Stimulated activated CD8-positive, alpha-beta memory T cell treated with anti-CD3 and anti-CD28 coated beads, Interleukin-15, amount 100 ng/mL, for 4 hours (primary cell): ENCODE measurements at places on chromosomes 3 and 15.

- no peak for DNase-seq
Observed at GRCh38 chr3:150760431-150761200, 2.4 kb downstream of the SIAH2 start.

DNA sequence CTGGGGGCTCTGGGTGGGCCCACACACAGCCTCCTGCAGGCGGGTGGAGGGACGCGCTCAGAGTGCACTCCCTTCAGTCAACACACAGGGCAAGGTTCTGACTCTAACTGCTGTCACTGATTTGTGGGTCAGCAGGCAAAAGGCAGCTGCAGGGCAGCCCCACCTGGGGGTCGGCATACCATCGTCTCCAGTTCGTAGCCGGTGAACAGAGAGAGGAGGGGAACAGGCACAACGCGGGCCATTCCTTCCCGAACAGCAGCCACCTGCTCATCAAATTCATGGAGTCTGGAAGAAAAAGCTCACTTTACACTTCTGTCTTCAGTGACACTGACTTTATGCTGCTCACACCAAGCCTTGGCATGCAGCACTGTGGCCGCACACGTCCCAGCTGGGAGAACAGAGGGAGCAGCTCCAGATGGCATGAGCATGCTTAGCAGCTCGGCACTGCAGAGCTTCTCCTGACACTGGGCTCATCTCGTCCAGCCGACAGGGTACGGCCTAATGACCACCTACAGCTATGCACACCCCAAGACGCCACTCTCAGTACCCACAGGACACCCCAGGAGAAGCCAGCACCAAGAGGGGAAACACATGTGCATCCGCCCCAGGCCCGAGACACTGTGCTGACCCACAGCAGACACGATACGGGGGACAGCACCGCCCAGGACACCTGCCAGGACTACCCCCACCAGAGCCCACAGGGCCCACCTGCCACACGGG, 14.4 kb upstream of the OCA2 start:
- no peak for DNase-seq

- no peak for DNase-seq
Observed at GRCh38 chr3:129567176-129567705, 24.3 kb downstream of the H1-8 start.

DNA sequence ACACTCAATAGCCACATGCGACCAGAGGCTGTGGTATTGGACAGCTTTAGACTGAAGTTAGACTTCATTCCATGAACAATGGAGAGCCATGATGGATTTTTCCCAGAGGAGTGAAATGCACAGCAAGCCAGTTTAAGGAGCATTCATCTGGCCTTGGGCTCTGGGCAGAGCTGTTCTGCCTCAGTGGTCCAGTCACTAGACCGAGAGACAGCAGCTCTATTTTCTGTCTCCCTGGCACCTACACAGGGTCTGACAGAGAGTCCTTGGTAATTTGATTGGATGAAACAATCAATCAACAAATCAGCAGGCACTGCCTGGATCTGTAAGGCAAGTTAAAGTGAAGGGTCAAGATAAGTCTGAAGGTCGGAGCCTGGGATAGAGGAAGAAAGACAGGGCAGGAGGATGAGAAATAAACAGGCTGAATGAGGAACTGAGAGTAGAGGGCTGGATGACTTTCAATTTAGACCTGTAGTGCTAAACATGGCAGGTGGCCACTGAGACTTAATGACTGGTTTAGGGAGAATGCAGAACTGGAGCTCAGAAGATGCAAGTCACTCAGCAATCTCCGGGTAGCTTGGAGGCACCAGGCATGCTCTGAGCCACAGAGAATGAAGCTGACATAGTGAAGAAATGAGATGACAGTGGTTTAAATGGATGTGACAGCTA, 98.5 kb upstream of the SLC25A36 start:
- DNase-seq: no peak

GRCh38 chr3:172708921-172709773, 1.7 kb downstream of the NCEH1 start:
- DNase-seq: no peak

DNA sequence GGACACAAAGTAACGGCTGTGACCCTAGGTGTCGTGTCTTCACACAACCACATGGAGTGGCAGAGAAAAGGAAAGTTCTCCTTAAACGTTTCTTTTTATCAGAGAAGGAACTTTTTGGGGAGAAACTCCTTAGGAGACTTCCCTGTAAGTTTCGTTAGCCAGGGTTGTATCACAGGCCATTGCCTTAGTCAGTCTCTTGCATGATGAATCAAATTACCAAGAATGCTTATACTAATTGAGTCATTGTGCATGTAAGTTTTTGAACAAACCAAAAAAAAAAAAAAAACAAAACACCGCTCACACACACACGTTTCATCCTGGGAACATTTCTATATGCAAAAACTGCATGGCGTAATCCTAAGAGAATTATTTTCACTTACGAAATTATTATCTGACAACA, 150.4 kb upstream of the SATB1 start:
- no peak for DNase-seq

- DNase-seq: no peak
Observed at GRCh38 chr15:95565690-95566089, 764.8 kb upstream of the NR2F2 start.
